ENCODE measurements at places on chromosomes 3 and 15.
A peak's percentile ranks its signal among the peaks of the same experiment; 100 is the strongest.

- no peaks in the 10 kb centered on the region for H3K27me3 ChIP-seq
- no peak overlapping the region for H3K27ac ChIP-seq
- no peak for DNase-seq
Measured at GRCh38 chr3:171813278-171813896, 3.1 kb upstream of the PLD1 start.

DNA sequence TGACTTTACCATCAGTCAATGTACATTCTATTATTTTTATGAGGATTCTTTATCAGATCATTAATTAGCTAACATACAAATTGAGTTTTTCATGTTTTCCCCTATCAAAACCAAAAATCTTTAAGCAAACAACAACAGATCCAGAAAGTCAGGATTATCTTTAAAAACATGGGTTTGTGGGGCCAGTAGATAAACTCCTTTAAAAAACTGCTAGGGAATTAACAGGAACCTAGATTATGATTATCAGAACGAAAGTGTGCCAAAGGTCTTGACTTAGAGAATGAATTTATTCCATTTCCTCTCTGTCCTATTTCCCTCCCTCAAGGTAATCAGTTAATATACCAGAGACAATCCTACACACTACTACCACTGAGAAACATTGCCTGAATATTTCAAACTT, 13.2 kb upstream of the CCDC13 start:
- peaks cover 9% of the 10 kb centered on the region for H3K36me3 ChIP-seq
- no peak overlapping the region for H3K27ac ChIP-seq
- no peak for DNase-seq

- no peak for DNase-seq
- no peak overlapping the region for H3K4me3 ChIP-seq
- H3K36me3 ChIP-seq: no peaks in the 10 kb centered on the region
- H3K4me1 ChIP-seq: peaks cover 16% of the 10 kb centered on the region
Measured at GRCh38 chr3:177553012-177553411, 355.7 kb upstream of the TBL1XR1 start.

- no peaks in the 10 kb centered on the region for H3K4me1 ChIP-seq
- H3K36me3 ChIP-seq: no peaks in the 10 kb centered on the region
- DNase-seq: no peak
- H3K4me3 ChIP-seq: no peak overlapping the region
- H3K27ac ChIP-seq: no peak overlapping the region
Measured at GRCh38 chr3:100027321-100027720, 87.0 kb downstream of the FILIP1L start.

DNA sequence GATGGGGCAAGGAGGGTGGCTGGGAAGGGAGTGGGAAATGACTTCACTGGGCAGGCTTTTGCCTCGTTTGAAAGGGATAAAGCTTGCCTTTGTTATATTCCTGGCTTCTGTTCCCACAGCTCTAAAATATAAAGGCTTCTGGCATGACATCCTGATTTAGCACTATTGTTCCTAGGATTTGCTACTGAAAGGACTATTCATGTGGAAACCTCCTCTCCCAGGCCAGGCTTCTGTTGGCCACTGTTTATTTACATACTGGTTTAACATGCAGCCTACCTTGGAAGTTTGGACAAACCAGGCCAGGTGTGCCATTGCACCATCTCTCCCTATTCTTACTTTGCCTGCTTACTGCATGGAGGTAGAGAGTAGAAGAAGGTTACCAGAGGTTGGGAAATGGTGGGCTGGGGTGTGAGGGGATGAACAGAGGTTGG, 2.4 kb upstream of the LMCD1 start:
- peaks cover 5% of the 10 kb centered on the region for H3K4me1 ChIP-seq
- no peaks in the 10 kb centered on the region for H3K27me3 ChIP-seq

DNA sequence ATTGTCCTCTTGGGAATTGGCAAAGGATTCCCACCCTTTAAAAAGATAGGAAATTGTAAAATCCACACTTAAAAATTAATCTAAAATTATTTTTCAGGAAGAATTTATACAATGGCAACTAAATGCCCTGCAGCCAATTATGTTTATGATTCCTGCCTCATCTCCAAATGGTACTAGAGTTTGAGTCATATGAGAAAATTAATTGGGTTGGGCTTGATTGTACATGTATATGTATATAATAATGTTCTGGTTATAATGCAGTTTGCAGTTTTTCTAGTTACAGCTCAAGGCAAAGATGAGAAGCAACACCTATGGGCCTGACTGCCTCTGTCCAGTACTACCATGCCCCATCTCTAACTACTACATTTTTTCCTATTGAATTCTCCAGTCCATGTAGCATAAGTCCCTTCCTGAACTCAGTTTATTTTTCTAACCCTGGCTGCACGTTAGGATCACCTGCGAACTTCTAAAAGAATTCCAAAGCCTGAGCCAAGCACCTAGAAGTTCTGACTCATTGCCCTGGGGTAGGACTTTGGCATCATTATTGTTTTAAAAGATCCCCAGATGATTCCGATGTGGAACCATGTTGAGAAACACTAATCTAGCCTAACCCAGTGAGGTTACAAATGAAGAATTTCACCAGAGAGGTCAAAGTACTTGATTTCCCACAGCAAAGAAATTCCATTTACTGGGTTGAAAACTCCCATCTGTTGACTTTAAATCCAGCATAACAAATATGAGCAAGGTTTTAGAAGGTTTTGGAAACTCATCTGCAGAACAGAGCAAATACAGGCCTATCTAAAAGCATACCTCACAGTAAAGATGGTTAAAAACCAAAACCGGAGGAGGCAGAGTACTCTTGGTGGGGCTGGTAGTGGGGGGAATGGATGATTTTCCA, 19.4 kb downstream of the TGFBR2 start:
- peaks cover 71% of the 10 kb centered on the region for H3K4me1 ChIP-seq
- DNase-seq: no peak
- H3K27me3 ChIP-seq: no peaks in the 10 kb centered on the region
- H3K27ac ChIP-seq: peak overlapping the region; percentile 17
- peaks cover 4% of the 10 kb centered on the region for H3K36me3 ChIP-seq

DNA sequence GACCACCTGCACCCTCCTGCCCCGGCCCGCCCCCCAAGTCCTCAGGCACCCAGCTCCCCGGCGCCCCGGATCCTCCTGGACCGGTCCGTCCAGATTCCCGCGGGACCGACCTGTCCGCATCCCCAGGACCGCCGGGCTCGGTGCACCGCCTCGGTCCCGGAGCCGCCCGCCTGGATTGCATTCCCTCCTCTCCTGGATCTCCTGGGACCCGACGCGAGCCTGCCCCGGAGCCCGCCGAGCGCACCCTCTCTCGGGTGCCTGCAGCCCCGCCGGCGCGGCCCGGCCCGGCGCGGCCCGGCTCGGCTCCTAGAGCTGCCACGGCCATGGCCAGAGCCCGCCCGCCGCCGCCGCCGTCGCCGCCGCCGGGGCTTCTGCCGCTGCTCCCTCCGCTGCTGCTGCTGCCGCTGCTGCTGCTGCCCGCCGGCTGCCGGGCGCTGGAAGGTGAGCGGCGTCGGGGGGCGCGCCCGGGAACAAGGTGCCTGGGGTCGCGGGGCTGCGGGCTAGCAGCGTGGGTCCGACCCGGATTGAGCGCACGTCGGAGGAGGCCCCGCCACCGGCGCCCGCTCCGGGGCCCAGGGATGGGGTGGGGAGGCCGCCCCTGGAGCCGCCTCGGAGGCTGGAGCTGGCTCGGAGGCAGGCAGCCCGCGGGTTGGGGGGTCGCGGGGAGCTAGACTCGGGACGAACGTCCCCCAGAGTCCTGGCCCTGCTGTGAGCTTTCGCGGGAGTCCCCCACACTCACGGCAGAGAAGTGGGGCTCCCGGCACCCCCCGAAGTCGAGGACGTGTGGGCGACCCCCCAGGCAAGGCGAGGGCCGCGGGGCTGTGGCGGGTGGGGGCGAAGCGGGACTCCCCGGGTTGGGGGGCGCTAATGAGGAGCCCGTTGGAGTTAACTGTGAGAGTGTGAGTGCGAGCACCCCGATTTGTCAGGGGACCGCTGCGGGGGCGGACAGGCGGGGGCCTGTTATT, 610 bp downstream of the EPHB3 start:
- H3K27ac ChIP-seq: no peak overlapping the region
- peak overlapping the region; percentile 66 for H3K4me3 ChIP-seq
- H3K27me3 ChIP-seq: peaks cover 4% of the 10 kb centered on the region
- no peaks in the 10 kb centered on the region for H3K36me3 ChIP-seq
- no peak for DNase-seq

DNA sequence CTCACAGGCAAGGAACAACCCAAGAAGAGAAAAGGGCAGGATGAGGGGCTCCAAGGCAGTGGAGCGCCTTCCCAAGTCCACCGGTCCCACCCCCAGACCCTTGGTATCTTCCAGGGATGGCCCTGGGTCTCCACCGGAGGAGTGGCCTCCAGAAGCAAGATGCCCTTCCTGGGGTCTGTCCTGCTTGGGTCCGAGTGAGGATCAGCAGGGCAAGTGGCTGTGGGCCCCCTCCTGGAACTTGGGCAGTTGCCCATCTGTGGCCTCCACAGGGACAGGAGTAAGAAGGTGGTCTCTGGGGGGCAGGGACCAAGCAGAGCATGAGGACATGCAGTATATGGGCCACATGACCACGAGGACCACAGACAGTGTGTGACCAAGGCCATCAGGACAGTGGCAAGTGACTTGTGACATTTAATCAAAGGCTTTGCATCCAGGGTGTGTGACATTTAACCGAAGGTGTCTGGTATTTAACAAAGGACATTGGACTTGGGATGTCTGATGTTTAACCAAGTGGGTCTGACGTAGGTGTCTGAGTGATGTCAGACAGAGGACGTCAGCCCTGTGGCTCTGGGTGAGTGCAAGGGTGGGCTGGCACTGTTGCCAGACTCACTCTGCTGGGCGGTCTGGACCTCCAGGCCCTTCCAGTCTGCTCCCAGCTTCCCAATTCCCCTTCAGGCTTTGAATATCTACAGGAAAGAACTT, 34.7 kb downstream of the SCN5A start:
- H3K4me1 ChIP-seq: no peaks in the 10 kb centered on the region
- no peak for DNase-seq
- H3K27ac ChIP-seq: no peak overlapping the region
- H3K27me3 ChIP-seq: no peaks in the 10 kb centered on the region

DNA sequence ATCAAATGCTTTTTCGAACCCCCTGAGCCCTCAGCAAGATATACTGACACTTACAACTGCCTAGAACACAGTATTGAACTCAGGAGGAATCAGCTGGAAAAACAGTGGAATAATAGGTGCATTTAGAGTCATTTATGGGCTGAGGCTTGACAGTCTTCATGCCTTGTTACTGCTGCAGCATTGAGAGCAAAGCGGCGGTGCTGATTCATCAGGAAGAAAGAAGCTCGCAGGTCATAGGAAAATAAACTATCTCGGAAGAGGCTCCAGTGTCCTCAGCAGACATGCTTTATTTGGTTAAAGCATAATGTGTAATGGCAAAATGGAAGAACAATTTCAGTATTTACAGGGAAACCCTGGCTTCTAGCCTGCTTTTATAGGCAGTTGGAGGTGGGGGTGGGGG, 30.1 kb upstream of the NEO1 start:
- H3K27me3 ChIP-seq: no peaks in the 10 kb centered on the region
- no peaks in the 10 kb centered on the region for H3K36me3 ChIP-seq
- no peak overlapping the region for H3K4me3 ChIP-seq
- no peaks in the 10 kb centered on the region for H3K4me1 ChIP-seq
- no peak for DNase-seq
- no peak overlapping the region for H3K27ac ChIP-seq

- H3K4me1 ChIP-seq: no peaks in the 10 kb centered on the region
- no peak overlapping the region for H3K27ac ChIP-seq
- no peak overlapping the region for H3K4me3 ChIP-seq
Measured at GRCh38 chr3:120364821-120365220, 15.7 kb upstream of the LRRC58 start.

DNA sequence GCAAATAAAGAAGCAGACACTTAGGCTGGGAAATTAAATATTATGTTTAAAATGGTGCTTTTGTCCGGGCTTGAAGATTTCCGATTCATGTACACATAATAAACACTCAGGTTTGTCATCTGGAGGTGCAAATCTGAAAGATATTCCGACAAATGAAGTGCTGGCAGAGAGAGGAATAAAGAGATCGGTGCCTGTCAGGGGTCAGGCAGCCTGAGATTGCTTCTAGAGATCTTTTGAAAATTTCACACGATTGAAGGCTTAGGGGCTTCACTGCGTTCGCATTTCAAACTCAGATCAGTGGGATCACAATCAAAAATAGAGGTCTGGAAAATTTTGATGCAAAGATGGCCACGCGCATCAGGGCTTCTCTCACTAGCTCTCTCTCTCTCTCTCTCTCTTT, 33.2 kb downstream of the NR2F2 start:
- peaks cover 42% of the 10 kb centered on the region for H3K27me3 ChIP-seq
- H3K4me1 ChIP-seq: no peaks in the 10 kb centered on the region
- H3K27ac ChIP-seq: no peak overlapping the region
- H3K36me3 ChIP-seq: no peaks in the 10 kb centered on the region
- no peak overlapping the region for H3K4me3 ChIP-seq

DNA sequence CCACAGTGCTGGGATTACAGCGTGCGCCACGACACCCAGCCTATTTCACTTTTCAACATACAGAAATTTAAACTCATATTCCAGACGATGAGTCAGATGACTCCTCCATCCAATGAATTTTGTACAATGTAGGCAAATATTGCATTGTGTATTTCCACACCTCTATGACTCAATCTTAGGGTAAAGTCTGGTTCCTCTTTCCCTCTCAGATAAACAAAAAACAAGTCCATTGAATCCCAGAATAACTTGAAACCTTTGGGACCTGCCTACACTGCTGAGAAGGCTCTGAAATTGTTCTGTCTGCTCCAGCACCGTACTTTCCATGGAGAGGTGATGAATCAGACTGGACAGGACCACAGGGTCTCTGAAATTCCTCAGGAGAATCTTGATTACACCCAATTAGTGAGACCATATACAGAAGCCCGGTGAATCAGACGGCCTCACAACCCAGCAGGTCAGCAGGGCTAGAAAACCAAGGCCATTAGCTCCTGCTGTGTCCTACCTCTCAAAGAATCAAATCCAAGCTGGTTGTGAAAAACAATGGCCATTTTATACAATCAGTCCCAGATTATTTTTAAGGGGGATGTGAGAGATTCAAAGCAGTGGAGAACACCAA, 112.6 kb downstream of the ERC2 start:
- H3K27me3 ChIP-seq: no peaks in the 10 kb centered on the region
- no peak for DNase-seq
- H3K4me1 ChIP-seq: no peaks in the 10 kb centered on the region
- H3K36me3 ChIP-seq: no peaks in the 10 kb centered on the region
- no peak overlapping the region for H3K4me3 ChIP-seq

GRCh38 chr3:12905316-12906071, 64.1 kb upstream of the RPL32 start:
- H3K27me3 ChIP-seq: no peaks in the 10 kb centered on the region
- no peak for DNase-seq
- H3K27ac ChIP-seq: no peak overlapping the region
- H3K36me3 ChIP-seq: peaks cover 99% of the 10 kb centered on the region

GRCh38 chr15:89673165-89673512, 6.0 kb downstream of the PLIN1 start:
- no peak overlapping the region for H3K4me3 ChIP-seq
- no peak overlapping the region for H3K27ac ChIP-seq
- DNase-seq: no peak
- no peaks in the 10 kb centered on the region for H3K27me3 ChIP-seq
- no peaks in the 10 kb centered on the region for H3K4me1 ChIP-seq

DNA sequence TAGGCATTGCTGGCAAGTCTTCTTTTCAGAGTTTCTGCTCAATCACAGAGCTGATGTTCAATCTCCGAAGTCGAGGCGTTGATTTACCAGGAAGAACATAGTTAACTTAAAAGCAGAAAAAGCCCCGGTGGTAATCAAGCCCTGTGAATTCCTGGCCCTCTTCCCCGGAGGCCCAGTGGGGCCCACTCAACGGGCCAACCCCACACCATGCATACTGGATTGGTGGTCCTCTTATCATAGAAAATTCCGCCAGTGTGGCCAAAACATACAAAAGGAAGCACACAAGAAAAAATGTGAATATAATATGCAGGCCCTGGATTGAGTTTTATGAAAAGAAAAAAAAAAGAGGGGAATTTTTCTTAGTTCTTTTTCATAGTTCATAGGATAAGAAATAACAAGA, 873.0 kb upstream of the NR2F2 start:
- no peaks in the 10 kb centered on the region for H3K4me1 ChIP-seq
- DNase-seq: no peak
- H3K27me3 ChIP-seq: no peaks in the 10 kb centered on the region

Measured in effector memory CD4-positive, alpha-beta T cell (primary cell).